ENCODE measurements at places on chromosomes 3 and 15.

GRCh38 chr3:119219069-119219468, 21.6 kb downstream of the B4GALT4 start:
- DNase-seq: no peak

DNA sequence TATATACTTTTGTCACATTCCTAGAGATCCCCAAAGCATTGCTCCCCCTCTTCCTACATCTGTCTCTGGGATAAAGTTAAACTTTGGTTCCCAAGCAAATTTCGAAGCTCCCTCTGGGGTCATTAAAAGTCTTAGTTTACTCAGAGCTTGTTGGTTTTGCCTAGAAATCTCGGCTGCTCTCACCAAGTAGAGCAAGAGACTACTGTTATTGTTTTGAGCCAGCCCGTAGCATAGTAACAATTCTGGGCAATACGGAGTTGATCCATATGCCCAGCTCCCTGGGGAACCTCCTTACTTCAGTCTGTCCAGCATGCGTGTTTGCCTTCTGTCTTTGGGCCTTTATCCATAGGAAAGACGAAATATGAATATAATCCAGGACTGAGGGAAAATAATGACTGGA, 10.0 kb upstream of the P3H2 start:
- no peak for DNase-seq

GRCh38 chr15:99967841-99968371, 234.7 kb upstream of the LYSMD4 start:
- no peak for DNase-seq

DNA sequence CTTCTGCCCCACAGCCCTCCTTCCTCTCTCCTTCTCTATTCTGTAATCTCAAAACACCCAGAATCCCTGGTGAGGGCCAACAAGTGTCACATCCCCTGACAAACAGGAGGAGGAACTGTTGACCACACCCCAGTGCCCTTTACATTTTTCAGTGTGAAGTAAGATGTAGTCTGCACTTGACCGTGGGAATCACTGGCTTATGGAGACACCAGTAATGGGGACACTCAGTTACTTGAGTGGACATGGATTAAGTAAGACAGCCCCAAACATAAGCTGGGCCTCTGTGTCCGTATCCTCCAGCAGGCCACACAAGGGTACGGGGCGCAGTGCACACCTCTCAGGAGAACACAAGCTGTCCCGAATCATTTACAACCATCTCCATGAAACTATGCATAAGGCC, 28.4 kb upstream of the LIMD1 start:
- DNase-seq: no peak

- no peak for DNase-seq
Observed at GRCh38 chr3:46882377-46883053, 5.0 kb downstream of the PTH1R start.

- DNase-seq: no peak
Observed at GRCh38 chr15:37873336-37873735, 61.1 kb upstream of the TMCO5A start.

GRCh38 chr3:141528800-141529199, 42.0 kb downstream of the RASA2 start:
- DNase-seq: no peak

DNA sequence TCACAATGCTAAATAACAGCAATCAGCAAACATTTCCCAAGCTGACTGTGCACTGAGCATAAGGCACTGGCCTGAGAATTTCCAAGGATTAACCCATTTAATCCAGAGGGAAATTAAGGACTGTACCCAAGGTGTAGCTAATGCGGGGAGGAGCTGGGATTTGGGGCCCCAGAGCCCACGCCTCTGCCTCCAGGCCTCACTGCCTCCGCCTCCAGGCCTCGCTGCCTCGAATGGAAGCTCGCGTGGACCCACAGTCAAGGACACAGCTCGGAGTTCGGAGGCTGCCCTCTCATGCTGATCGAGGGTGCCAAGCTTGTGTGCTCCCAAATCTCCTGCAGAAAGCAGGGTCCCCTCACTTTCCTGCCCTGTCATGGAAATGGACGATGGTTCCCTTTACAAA, 76.5 kb upstream of the SNRPA1 start:
- no peak for DNase-seq

- no peak for DNase-seq
Observed at GRCh38 chr3:49634736-49635135, 39.4 kb upstream of the APEH start.
